Spinal cord (tissue), 10 donors: ENCODE measurements at places on chromosomes 7 and 10. TPM values are rescaled to one million over a fixed set of nuclear protein-coding genes. Genes with fewer than 3 reads are reported as not detected.

Gene ACTL6B
- total RNA-seq, result 35.2 TPM

DNA sequence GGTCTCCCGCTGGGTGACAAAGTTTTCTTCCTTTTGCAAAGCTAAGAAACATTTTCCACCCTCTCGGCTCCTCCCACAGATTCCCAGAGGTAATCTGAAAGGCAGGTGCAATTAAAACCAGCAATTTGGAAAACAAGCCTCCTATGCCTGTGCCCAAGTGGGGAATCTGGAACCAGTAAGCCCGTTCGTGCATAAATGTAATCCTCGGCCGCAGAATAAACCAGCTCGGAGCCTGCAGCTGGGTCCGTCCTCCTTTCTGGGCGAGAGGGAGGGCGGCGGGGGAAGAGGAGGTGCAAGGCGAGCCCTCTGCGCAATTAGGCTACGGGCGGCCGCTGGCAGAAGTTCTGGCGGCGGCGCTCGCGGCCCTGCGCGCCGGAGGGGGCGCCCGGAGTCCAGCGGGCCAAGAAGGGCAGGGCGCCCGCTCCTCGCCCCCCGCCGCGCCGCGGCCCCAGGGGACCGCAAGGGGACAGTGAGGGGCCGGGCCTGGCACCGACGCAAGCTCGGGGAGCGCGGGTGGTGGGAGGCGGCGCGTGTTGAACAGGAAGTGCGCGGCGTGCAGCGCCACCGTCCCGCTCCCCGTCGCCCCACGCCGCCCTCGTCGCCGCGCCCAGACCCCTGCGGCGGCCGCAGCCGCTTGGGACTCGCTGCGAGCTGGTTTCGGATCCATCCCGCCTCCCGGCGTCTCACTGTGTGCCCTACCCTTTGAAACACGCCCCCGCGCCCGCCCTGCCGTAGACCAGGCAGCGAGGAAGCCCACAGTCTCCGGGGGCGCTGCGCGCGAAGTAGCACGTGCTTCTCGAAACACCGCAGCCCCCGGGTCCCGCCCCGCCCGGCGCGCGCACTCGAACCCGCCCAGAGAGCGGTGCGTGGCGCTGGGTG lies at the start of gene PRKAG2:
TSS of gene PRKAG2 (minus strand) at position 217 of the 879 bp plus-strand sequence. CDS start 495 bp downstream, outside the sequence.
- H3K36me3 ChIP-seq, result no peaks in the 10 kb centered on the region
- H3K27me3 ChIP-seq, result peaks cover 8% of the 10 kb centered on the region
- peak within 1 kb of the TSS; percentile 71 for H3K27ac ChIP-seq
- peaks cover 28% of the 10 kb centered on the region for H3K4me1 ChIP-seq

GRCh38 chr10:72563327-72563932 lies 62.4 kb downstream of the MICU1 start:
- no peak overlapping the region for H3K4me3 ChIP-seq
- DNase-seq, result no peak
- peaks cover 11% of the 10 kb centered on the region for H3K36me3 ChIP-seq
- no peaks in the 10 kb centered on the region for H3K4me1 ChIP-seq

Gene PLEKHA8
- 22.6 TPM for total RNA-seq

Gene NME8
- not detected for total RNA-seq
